ENCODE measurements at places on chromosomes 5 and 9.

DNA sequence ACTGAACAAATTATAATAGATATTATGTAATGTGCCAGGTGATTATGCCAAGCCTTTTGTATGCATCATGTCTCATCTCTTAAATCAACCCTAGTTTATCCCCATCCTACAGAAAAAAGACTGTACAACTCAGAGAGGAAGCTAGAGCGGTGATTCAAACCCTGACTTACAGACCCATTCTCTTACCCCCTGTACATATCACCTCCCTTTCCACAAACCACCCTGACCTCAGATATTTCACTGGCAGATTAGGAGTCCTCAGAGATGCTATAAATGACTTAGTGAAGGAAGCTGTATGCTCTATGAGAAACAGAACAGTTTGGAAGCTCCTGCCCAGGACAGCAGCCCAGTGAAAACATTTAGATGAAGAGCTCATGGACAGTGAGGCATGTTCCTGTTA, 79.1 kb upstream of the RARS1 start:
- no peak for DNase-seq

DNA sequence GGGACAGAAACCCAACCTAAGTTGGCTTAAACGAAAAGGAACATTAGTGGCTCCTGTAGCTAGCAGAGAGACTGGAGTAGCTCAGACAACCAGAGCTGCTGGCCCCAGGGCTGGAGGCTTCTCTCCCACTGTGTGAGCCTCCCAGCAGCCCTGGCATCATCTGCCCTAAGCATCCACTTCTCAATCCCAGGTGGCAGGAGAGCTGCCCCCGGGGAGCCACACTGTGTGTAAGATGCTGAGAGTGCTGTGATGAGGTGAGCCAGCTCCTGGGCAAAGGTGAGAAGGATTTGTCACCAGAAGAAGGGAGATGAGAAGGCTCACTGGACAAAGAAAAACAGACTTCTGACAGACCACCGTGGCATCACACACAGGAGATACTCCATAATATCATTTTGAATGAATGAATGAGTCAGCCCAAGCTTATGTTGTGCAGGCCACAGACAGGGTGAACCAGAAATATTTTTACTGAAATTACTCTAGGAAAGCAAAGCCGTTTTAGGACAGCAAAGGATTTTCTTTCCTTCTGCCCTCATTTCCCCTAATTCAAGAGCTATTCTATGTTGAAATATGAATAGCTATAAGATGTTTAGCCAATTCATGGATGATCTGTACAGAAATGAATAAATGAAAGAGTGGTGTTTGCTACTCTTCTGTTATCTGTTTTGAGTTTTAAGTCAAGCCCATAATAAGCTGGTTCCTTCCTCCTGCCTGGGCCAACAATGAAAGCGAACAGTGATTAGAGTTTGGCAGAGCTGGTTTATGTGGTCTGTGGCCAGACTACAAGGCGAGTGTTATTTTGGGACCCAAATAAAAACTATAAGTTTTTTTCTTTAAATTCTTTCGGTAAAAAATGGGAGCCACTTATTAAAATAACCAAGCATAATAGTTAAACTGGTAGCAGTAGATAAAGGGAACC, 57.4 kb upstream of the ECM2 start:
- DNase-seq: no peak

- DNase-seq: peak; percentile 47
Measured at GRCh38 chr5:131096774-131097710, 68.0 kb downstream of the HINT1 start.

DNA sequence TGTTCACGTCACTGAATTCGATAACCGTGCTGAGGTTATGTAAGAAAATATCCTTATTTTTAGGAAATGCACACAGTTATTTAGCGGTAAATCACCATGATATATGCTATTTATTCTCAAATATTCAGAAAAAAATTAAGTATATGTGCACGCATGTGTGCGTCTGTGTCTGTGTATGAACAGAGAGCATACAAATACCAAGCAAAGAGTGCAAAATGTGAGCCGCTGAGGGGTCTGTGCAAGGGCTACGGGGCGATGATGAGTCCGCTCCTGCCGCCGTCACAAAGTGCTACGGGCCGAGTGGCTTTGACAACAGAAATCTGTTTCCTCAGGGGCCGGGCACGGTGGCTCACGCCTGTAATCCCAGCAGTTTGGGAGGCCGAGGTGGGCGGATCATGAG, 6.9 kb upstream of the UCK1 start:
- DNase-seq: no peak

- no peak for DNase-seq
Measured at GRCh38 chr9:93975262-93975661, 20.1 kb upstream of the BARX1 start.

GRCh38 chr9:88303721-88304451, 84.4 kb upstream of the SPIN1 start:
- no peak for DNase-seq

DNA sequence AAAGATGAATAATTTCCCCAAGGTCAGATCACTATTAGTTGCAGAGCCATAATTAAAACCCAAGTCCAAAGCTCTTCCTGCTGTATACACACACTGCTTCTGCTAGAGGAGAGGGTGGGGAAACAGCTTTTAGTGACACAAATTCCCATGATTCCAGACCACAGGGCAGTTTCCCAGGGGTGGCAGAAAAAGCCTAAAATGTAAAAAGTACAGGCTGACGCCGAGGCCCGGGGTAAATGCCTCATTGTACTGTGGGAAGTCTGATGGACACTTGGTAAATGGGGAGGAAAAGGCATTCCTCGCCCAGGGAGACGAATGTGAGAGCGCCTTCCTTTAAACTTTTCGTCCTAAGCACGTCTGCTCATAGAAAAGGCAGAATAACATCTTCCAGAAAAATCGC, 65.7 kb downstream of the DENND1A start:
- DNase-seq: no peak

DNA sequence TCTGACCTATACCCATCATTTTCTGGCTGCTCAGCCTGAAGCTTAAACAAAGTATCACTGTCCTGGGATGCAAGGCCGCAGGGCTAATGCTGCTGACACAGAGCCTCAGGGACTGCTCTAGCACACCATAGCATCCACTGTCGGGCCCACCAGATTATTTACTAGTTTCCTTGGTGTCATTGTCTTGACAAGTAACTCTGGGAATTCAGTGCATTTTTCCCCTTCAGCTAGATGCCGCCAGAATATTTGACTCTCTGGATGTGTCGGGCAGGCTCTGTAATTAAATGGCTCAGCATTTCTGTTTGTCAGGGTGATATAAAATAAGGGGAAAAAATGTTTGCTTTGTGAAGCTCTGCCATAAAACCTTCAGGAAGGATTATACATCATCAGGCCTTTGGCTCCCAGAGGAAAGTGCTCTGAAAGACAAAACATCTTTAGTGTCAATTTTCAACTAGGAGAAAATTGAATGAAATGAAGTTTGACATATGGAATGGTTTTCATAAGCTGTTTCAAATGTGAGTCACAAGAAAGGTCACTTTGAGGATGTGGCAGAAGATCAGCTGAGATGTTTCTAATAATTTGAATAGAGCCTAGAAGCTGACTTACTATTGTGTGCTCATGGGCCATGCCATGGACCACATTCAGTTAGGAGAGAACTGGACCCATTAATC, 350.1 kb downstream of the TMEM232 start:
- DNase-seq: peak; percentile 84

- peak; percentile 84 for DNase-seq
Measured at GRCh38 chr9:87259543-87260518, 237.8 kb upstream of the DAPK1 start.

- no peak for DNase-seq
Measured at GRCh38 chr9:31697956-31698355, 686.5 kb upstream of the ACO1 start.

- DNase-seq: no peak
Measured at GRCh38 chr9:68755051-68755450, 50.0 kb downstream of the PIP5K1B start.

DNA sequence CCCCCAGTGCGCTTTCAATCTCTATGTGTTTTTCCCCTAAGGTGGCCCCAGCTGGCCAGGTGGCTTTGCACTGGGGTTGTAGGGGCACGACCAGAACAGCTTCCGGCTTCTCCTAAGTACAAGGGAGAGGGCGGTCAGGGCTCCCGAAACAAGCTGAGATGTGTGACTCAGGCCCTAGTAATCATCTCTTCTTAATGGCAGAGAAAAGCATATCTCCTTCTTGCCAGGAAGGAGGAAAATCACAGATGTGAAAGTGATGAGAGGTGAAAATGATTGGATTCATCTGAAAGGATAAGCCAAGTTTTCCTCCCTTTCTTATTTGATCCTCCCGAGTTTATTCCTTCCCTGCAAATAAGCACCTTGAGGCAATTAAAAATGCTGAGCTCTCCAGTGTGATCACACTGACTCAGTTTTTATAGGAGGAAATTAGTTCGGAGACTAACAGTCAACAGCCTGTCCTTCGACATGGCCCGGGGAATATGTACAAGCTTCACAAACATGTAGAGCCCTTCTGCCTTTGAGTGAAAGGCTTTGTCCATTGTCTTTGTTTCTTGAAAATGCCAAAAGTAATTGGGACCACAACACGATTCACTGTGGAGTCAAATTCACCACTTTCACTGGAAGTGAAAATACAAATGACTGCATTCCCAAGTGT, 514.8 kb downstream of the PSAT1 start:
- no peak for DNase-seq

DNA sequence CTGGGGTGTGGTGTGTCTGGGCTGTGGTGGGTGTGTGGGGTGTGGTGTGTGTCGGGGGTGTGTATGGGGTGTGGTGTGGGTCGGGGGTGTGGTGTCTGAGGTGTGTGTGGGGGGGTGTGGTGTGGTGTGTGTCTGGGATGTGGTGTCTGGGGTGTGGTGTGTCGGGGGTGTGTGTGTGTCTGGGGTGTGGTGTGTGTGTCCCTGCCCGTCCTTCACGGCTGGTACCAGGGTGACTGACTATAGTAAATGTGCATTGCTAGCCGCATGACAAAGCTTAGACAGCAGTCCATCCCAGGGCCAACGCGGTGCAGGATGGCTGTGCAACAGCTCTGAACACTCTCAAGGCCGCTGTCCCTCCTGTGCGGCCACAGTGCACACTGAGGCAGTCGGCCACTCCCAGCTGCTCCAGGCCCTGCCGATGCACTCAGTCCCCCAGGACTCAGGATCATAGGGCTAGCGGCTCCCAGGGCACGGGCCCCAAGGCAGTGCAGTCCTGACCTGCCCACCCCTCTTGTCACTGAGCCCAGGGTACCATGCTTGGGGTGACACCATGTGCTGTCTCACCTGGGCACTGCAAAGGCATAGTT, 54.0 kb downstream of the SECISBP2 start:
- DNase-seq: no peak

DNA sequence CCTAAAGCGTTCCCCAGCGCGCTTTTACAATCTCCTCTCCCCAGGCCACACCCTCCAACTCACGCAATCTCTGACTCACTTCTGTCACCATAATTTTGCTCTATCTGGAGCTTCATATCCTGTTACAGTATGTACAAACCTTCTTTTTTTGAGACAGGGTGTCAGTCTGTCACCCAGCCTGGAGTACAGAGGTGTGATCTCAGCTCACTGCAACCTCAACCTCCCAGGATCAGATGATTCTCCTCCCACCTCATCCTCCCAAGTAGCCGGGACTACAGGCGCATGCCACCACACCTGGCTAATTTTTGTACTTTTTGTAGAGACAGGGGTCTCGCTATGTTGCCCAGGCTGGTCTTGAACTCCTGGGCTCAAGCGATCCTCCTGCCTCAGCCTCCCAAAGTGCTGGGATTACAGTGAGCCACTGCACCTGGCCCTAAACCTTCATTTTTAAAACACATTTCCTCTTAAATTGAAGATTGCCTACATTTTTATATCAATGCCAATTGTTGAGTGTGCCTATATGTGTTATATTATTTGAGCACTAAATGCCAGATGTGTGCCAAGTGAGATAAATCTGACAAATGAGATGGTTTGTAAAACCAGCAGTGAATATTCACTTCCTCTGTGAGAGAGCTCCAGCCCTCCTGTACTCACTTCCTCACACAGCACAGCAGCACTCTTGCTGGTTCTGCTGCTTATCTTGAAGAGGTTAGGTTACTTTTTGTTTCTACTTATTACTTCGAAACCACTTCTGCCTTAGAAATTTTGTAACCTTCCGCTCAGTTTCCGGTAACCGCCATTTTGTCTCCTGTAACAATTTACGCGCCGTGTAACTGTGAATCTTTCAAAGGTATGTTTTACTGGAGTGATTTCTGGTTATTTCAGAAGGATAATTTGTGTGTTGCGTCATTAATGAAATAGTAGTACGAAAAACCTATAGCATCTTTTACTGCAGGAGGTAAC, 57.9 kb downstream of the DOCK8 start:
- DNase-seq: no peak

DNA sequence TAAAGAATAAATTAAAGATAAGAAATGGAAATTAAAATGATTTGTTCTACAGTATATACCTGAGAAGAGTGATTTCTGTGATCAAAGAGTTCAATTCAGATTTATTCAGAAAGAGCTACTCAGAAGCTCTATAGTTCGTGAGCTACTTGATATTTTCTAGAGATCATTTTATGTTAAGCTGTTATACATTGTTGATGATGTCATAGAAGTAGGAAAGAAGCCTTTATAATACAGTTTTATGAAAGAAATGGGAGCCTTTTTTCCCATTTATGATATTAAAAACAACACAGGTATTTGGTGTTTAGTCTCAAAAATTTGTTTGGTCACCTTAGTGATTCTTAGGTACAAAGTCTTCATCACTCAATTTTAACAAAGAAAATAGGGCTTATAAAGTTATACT, 20.8 kb downstream of the RNF14 start:
- no peak for DNase-seq

- no peak for DNase-seq
Measured at GRCh38 chr9:109474170-109474569, 23.9 kb downstream of the PTPN3 start.

DNA sequence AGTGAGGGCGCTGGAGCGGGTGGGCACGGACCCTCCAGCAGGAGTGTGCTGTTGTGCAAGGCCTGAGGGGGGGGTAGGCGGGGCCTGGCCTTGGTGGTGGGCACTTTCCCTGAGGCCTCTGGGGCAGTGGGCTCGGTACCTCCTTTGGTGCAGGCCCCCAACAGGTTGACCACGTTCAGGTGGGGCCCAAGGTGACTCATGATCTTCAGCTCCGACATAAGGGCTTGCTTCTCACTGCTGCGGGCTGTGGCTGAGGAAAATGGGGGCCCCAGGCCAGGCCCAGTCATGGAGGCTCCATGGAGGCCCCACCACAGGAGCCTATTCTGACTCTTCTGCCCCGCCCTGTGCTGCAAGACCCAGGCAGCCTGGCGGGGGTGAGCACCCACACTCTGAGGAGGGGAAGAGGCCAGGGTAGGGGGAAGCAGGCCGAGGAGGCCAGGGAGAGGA, 31.5 kb downstream of the PDGFRB start:
- no peak for DNase-seq

- DNase-seq: no peak
Measured at GRCh38 chr5:35030426-35031100, 17.2 kb downstream of the AGXT2 start.
